ENCODE measurements at places on chromosomes 12 and 14. TPM values are rescaled to one million over a fixed set of nuclear protein-coding genes. Genes with fewer than 3 reads are reported as not detected.
A peak's percentile ranks its signal among the peaks of the same experiment; 100 is the strongest.

DNA sequence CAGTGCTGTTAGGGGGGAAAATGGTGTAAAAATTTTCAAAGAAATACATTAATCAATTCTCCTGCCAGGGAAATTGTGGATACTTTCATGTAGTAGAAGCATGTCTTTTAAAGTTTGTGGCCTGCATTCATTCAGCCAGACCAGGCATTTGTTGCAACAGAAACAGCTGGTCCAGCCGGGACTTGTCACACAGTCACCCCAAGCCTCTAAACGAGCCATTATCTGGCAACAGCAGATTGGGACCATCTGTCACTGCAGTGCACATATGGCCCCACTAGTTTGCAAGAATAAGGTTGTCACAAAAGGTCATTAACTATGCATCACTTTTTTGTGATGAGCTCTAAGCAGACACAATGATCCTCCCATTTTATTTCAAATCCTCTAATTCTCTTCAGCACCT lies 193.9 kb downstream of the PHLDA1 start:
- no peak overlapping the region for H3K27ac ChIP-seq
- no peaks in the 10 kb centered on the region for H3K27me3 ChIP-seq
- no peak overlapping the region for H3K4me3 ChIP-seq
- no peak for DNase-seq
- H3K4me1 ChIP-seq: no peaks in the 10 kb centered on the region
- H3K36me3 ChIP-seq: no peaks in the 10 kb centered on the region

Gene GPR132
- 1.7 TPM for total RNA-seq

DNA sequence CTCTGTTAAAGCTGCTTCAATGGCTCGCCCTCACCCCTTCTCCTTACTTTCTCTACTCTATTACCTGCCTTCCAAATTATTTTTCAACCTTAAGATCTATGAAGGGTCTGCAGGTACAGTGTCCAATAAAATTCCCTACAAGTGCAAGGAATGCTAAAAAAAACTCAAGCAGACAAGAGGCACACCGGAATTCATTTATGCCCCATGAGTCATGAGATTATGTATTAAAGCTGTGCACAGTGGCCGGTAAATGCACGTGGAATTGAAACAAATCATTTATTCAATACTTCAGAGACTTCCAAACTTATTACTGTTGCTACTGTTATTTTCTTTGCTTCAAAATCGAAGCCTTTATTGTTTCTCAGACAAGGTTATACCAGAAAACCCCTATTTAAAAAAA lies 68.4 kb downstream of the ST8SIA1 start:
- no peak overlapping the region for H3K4me3 ChIP-seq
- H3K4me1 ChIP-seq: no peaks in the 10 kb centered on the region
- no peak overlapping the region for H3K27ac ChIP-seq

- H3K4me3 ChIP-seq: no peak overlapping the region
- H3K36me3 ChIP-seq: no peaks in the 10 kb centered on the region
- H3K4me1 ChIP-seq: no peaks in the 10 kb centered on the region
- no peak overlapping the region for H3K27ac ChIP-seq
- no peak for DNase-seq
- H3K27me3 ChIP-seq: no peaks in the 10 kb centered on the region
Measured at GRCh38 chr14:33297565-33297964, 358.9 kb downstream of the NPAS3 start.

DNA sequence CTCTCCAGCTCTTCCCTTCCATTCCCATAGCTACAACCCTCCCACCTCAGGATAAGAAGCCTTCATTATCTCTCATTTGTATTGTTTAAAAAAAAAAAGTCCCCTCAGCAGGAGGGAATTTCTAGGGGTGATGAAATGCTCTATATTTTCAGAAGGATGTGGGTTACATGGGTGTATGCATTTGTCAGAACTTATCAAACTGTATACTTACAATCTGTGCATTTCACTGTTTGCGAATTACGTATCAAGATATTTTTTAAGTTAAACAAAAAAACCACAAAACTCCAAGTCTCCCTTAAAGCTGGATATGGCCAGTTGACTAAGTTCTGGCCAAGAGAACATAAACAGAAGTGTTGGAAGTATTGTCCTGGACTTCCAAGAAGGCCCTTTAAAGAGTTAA lies 2.0 kb upstream of the FKBP11 start:
- H3K27ac ChIP-seq: no peak overlapping the region
- H3K4me3 ChIP-seq: no peak overlapping the region
- H3K27me3 ChIP-seq: no peaks in the 10 kb centered on the region
- H3K36me3 ChIP-seq: peaks cover 43% of the 10 kb centered on the region

Gene GPRC5D
- not detected for total RNA-seq

Gene GPX2
- 48.4 TPM for total RNA-seq

Gene COL2A1
- 2.2 TPM for total RNA-seq

GRCh38 chr12:89877136-89877535 lies 168.5 kb upstream of the ATP2B1 start:
- H3K4me3 ChIP-seq: no peak overlapping the region
- H3K27ac ChIP-seq: no peak overlapping the region
- H3K4me1 ChIP-seq: no peaks in the 10 kb centered on the region
- DNase-seq: no peak

GRCh38 chr14:25841226-25841625 lies 756.6 kb downstream of the NOVA1 start:
- H3K36me3 ChIP-seq: no peaks in the 10 kb centered on the region
- H3K27ac ChIP-seq: no peak overlapping the region
- no peak for DNase-seq
- no peaks in the 10 kb centered on the region for H3K27me3 ChIP-seq
- no peaks in the 10 kb centered on the region for H3K4me1 ChIP-seq

DNA sequence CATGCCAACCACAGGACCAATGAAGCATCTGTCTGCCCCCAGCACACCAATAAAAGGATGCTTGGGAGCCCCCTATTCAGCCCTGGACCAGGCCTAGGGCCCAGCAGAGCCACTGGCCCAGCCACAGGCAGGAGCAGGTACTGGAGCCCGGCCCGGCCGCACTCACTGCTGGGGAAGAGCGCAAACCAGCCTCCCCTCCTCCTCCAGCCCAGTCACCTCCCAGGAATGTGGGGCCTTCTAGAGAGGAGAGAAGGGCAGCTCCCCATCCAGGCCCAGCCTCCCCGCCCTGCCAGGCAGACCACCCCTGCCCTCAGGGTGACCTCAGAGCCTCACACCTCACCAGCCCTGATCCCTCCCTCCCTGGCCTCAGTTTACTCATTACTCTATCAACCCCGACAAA lies 56.2 kb downstream of the CCNK start:
- no peak for DNase-seq
- H3K36me3 ChIP-seq: no peaks in the 10 kb centered on the region
- no peak overlapping the region for H3K27ac ChIP-seq
- no peak overlapping the region for H3K4me3 ChIP-seq
- no peaks in the 10 kb centered on the region for H3K27me3 ChIP-seq

- peak overlapping the region; percentile 36 for H3K4me3 ChIP-seq
- peaks cover 38% of the 10 kb centered on the region for H3K4me1 ChIP-seq
- H3K36me3 ChIP-seq: no peaks in the 10 kb centered on the region
- H3K27ac ChIP-seq: peak overlapping the region; percentile 44
- H3K27me3 ChIP-seq: no peaks in the 10 kb centered on the region
Measured at GRCh38 chr14:64196814-64197411, 97.3 kb downstream of the ESR2 start.

GRCh38 chr12:1879633-1880032 lies 38.8 kb downstream of the CACNA2D4 start:
- H3K27ac ChIP-seq: no peak overlapping the region
- no peaks in the 10 kb centered on the region for H3K36me3 ChIP-seq
- H3K27me3 ChIP-seq: no peaks in the 10 kb centered on the region
- no peak for DNase-seq
- no peaks in the 10 kb centered on the region for H3K4me1 ChIP-seq

DNA sequence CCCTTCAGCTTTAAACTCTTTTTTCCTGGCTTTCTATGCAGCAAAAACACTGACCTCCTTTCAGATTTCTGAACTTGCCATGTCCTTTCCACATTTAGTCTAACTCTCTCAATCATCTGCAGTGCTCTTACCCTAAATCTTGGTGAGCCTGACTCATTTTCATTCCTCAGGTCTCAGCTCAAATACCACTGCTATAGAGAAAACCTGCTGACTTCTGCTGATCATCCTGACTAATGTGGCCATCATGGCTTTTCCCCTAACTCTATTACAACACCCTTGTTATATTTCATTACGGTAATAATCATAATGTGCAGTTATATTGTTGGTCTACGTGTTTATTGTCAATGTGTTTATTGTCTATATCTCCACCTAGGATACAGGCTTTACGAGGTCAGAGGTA lies 207.3 kb upstream of the OR4E1 start:
- H3K36me3 ChIP-seq: no peaks in the 10 kb centered on the region
- H3K27ac ChIP-seq: no peak overlapping the region
- no peak overlapping the region for H3K4me3 ChIP-seq
- H3K4me1 ChIP-seq: peaks cover 4% of the 10 kb centered on the region
- no peak for DNase-seq

Gene DBX2
- not detected for total RNA-seq

Gene FAM186B
- total RNA-seq: 7.0 TPM

GRCh38 chr12:31815096-31815495 lies 86.3 kb upstream of the AMN1 start:
- H3K27ac ChIP-seq: no peak overlapping the region
- H3K4me3 ChIP-seq: no peak overlapping the region

Gene GPR65
- 1.3 TPM for total RNA-seq

DNA sequence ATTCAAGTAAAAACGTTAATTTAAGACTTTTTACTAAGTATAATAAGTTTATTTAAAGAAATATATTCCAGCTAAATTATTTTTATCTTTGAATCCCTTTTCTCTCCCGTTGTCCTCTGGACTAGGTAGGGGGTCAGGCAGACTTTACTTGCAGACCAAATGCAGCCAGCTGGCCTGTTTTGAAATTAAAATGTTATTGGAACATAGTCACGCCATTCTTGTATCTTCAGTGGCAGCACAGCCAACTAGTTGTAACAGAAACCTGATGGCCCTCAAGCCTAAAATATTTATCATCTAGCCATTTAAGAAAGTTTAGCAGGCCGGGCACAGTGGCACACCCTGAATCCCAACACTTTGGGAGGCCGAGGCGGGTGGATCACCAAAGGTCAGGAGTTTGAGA lies 52.7 kb downstream of the BCAT1 start:
- H3K4me3 ChIP-seq: no peak overlapping the region
- no peaks in the 10 kb centered on the region for H3K36me3 ChIP-seq
- no peak for DNase-seq
- H3K27me3 ChIP-seq: no peaks in the 10 kb centered on the region

Gene LRRC10
- not detected for total RNA-seq

Gene TAS2R9
- not detected for total RNA-seq

Gene GPR162
- 1.8 TPM for total RNA-seq

Gene PTPN6
- total RNA-seq: 36.6 TPM

Gene PPP1R36
- total RNA-seq: not detected

Gene PRKCH
- 6.1 TPM for total RNA-seq

- no peak overlapping the region for H3K4me3 ChIP-seq
- no peak for DNase-seq
- H3K36me3 ChIP-seq: no peaks in the 10 kb centered on the region
- H3K27ac ChIP-seq: no peak overlapping the region
- no peaks in the 10 kb centered on the region for H3K27me3 ChIP-seq
Measured at GRCh38 chr14:32022525-32022924, 54.6 kb upstream of the ARHGAP5 start.

DNA sequence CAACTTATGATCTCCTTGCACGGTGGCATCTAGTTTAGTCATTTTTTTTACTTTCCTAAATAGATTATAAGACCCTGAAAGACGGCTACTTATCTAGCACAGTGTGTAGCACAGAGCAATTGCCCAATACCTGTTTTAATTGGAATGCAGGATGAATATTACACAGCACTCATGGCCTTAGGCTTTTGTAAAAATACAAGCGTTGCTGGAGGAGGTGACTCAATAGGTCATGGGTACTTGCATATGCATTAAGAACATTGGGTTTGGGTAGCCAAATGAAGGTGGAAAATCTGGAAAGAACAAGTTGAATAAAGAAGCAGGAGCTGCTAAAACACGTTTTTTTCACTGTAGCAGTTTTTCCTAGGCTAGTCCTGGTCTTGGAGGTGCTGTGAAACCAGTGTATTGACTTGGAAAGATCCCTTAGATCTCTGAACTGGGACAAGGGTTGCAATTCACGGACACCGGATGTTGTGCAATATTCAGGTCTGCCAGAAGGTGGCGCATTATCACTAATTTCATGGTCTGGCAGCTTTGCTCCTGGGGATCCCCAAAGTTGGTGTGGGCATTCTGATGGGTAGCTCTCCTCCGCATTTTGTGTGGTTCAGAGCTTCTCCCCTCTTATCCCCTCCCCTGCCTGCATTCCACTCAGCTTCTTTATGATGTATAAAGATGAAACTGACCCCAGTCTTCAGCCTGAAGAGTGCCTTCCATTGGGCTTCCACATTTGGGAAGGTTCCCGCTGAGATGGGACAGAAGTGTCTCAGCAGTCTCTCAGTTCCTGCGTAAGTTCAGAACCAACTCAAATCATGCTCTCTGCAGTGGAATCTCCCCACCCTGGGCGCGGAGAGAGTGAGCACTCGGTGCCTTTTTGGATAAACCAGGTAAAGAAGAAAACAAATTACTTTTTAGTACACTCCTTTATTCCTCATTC lies 278.3 kb downstream of the NRXN3 start:
- no peak overlapping the region for H3K4me3 ChIP-seq
- H3K27ac ChIP-seq: no peak overlapping the region
- H3K4me1 ChIP-seq: no peaks in the 10 kb centered on the region
- DNase-seq: peak; percentile 58

GRCh38 chr14:99729991-99730875 lies 46.1 kb downstream of the CYP46A1 start:
- H3K27me3 ChIP-seq: peaks cover 33% of the 10 kb centered on the region
- peaks cover 33% of the 10 kb centered on the region for H3K4me1 ChIP-seq
- no peak overlapping the region for H3K27ac ChIP-seq
- no peaks in the 10 kb centered on the region for H3K36me3 ChIP-seq

- no peak overlapping the region for H3K27ac ChIP-seq
- no peaks in the 10 kb centered on the region for H3K27me3 ChIP-seq
- no peak overlapping the region for H3K4me3 ChIP-seq
Measured at GRCh38 chr12:83172441-83172840, 485.7 kb downstream of the TMTC2 start.

Gene BATF
- total RNA-seq: not detected

- peak overlapping the region; percentile 96 for H3K4me3 ChIP-seq
- peaks cover 21% of the 10 kb centered on the region for H3K4me1 ChIP-seq
- peaks cover 27% of the 10 kb centered on the region for H3K36me3 ChIP-seq
- H3K27ac ChIP-seq: peak overlapping the region; percentile 96
- no peaks in the 10 kb centered on the region for H3K27me3 ChIP-seq
- peak; percentile 52 for DNase-seq
Measured at GRCh38 chr14:23321572-23322547, 603 bp downstream of the PABPN1 start.

DNA sequence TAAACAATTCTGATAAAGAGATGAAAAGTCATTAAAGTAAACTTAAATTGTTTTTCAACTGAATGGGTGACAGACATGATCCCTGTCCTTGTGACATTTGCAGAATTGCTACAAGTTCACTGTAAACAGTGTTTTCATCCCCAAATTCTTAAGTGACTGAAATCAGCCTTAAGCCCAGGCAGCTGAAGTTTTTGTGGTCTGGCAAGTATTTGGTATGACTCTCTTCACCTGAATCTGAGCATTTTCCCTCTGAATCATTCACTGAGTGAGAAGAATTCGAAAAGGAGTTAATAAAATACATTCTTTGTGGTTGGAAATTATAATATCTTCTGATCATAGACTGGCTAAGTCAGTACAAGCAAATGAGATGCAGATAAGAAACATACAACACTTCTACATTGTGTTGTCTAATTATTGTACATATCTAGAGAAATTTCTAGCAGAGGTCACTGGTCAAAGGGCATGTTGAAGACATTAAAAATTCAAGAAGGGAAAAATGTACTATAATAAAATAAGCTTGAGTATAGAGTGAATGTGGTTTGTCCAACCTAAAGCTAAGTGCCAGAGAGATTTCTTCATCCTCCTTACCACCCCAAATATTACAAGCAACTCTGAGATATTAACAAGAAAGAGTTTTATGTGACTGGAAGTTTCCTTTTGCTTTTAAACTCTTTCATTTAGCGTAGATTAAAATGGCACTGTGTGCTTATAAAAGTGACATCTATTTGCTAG lies 177.8 kb upstream of the DIO2 start:
- no peaks in the 10 kb centered on the region for H3K36me3 ChIP-seq
- no peak overlapping the region for H3K4me3 ChIP-seq
- H3K27me3 ChIP-seq: no peaks in the 10 kb centered on the region
- no peak overlapping the region for H3K27ac ChIP-seq

Data from stomach (tissue), 19 donors.